ENCODE measurements at places on chromosomes 16 and 17.

- DNase-seq: no peak
Observed at GRCh38 chr17:2730764-2731353, 18.6 kb downstream of the CCDC92B start.

- DNase-seq: no peak
Observed at GRCh38 chr17:82817947-82818346, 21.9 kb downstream of the ZNF750 start.

DNA sequence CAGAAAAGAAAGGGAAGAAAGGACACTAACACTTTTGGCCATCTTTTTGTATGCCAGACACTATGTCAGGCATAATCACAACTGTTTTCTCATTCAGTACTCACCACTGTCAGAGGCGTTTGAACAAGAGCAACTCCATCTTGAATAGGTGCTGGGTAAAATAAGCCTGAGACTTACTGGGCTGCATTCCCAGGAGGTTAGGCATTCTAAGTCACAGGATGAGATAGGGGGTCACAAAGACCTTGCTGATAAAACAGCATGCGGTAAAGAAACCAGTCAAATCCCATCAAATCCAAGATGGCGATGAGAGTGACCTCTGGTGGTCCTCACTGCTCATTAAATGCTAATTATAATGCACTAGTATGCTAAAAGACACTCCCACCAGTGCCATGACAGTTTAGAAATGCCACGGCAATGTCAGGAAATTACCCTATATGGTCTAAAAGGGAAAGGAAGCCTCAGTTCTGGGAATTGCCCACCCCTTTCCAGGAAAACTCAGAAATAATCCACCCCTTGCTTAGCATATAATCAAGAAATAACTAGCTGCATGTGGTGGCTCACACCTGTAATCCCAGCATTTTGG is 14.9 kb upstream of the LYRM9 start:
- DNase-seq: no peak

- DNase-seq: no peak
Observed at GRCh38 chr17:70021726-70022125, 53.3 kb upstream of the KCNJ16 start.

DNA sequence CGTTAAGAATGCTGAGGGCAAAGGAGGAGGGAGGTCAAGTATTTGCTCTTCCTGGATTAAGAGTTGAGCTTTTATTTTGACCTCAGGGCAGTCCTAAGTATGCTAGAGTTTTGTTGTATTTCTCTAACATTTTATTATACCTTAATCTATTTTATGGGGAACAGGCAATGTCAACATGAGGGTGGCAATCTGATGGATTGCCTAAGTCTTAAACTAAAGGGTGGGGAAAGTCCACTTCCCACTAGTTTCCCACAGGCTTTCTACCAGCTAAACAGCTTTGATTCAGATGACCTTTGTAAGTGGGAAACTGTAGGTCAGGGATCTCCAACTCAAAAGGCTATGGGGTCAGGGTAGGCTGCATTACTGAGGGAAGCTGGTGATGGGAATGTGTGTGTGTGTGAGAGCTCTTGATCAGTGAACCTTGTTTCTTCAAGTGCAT is 24.9 kb downstream of the HSD17B2 start:
- peak; percentile 83 for DNase-seq

GRCh38 chr17:45003877-45004276 is 35.8 kb upstream of the C1QL1 start:
- no peak for DNase-seq

GRCh38 chr17:49612726-49613125 is 37.1 kb downstream of the NXPH3 start:
- no peak for DNase-seq

DNA sequence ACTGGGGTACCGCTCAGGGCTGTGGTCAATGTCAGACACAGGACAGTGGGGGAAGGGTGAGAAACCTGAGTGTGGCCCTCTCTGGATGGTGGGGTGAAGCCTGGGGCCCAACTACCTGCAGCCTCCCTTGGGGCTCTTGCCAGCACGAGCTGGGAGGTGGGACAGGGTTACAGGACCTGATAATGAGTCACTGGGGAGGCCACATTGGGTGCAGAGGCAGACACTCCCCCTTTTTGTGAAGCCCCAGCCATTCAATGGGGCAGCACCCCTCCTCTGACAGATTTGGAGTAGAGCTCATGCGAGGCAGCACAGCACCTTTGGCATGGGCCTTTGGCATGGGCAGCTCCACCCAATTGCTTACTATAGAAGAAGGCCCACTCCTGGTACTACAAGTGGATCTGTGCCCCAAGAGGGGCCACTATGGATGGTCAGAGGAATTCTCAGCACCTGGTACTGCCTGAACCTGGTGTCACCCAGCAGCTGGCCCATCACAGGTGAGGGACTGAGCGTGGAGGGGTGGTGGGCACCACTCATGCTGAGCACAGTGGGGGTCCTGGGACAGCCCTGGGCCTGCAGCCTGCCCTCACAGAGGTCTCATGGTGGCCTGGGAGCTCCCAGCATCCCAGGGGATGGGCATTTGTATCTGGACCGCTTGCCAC is 45.2 kb upstream of the SMPD3 start:
- DNase-seq: no peak

DNA sequence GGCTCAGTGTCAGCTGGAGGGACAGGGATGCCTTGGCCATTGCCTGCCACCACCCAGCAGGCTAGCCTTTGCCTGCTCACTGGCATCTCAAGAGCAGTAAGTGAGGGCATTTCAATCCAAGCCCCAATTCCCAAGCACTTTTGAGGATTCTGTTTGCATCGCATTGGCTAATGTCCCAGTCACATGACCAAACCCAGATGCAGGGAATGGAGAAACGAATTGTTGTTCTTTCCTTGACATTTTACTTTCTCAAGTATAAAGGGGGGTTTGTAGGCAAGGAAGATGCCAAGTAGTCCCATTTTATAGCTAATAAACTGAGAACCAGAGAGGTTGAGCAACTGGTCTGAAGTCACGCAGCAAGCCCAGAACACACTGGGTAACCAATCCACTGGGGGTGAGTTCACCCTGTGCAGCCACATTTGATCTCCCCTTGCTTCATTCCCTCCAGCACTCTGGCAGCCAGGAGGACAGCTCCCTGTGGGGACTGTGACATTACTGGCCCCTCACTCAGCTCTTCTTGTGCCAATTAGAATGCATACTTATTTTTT is 193.8 kb upstream of the CACNG3 start:
- no peak for DNase-seq

- DNase-seq: no peak
Observed at GRCh38 chr16:27961296-27961620, 102.3 kb downstream of the GSG1L start.

- no peak for DNase-seq
Observed at GRCh38 chr17:63474174-63474573, 2.7 kb upstream of the ACE start.

All from suppressor macrophage (primary cell).